RPMI8226 (cell line): ENCODE measurements at places on chromosomes 12 and 14.
A peak's percentile ranks its signal among the peaks of the same experiment; 100 is the strongest.

GRCh38 chr12:127687181-127687580 lies 579.8 kb upstream of the TMEM132C start:
- DNase-seq, result no peak

- DNase-seq, result no peak
These were observed 47.2 kb downstream of the ALDH1L2 start for GRCh38 chr12:105036937-105037649.

DNA sequence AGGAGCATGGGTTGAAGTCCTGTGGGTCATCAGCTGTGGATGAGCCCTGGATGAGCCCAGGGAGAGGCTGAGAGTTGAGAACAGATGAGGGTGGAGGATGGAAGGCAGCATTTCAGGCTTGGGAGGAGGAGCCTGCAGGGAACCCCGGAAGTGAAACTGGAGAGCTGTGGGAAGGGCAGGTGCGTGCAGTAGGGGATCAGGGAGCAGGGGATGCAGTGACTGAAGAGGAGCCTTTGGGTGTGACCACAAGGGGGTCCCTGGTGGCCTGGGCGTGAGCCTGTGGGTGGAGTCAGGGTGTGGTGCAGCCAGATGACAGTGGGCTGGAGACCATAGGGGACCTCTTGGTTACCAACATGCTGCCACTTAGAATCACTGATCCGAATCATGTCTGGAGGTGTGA lies 115.5 kb downstream of the PAPOLA start:
- DNase-seq, result no peak

DNA sequence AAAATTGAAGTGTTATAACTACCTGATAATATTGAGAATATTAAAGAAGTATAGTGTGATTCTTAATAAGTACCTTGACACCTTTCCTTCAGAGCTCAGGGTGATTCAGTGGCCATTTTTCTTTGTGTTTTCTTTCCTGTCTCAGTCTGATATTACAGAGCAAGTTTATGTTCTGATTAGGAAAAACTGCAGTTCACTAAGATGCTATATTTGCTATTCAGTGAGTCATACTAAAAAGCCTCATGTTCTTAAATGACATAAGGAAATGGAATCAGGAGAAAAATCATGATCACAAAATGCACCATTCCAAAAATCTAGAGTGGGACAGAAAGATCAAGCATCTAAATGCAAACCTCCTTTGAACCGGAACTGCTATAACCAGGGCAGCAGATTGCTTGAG lies 390.6 kb upstream of the ATP2B1 start:
- DNase-seq, result no peak

DNA sequence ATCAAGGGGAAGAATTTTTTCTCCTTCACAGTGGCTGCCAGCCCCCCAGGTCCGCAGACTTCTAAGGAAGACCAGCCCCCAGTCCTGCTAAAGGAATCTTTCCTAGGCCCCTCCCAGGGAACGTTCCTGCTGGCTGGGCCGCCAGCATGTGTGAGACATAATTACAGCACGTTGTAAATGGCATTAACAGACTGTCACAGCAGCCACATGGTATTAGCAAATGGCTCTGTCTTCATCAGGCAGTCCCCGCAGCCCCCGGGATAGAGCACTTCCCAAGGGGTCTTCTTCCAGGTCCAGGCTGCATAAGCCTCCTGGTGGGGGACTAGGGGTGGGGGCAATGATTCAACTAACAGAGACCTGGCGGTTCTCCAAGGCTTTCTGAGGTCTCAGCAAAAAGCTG lies 34.9 kb upstream of the FAM222A start:
- DNase-seq, result no peak

GRCh38 chr14:96245710-96246538 lies 10.1 kb upstream of the BDKRB1 start:
- no peak for DNase-seq

DNA sequence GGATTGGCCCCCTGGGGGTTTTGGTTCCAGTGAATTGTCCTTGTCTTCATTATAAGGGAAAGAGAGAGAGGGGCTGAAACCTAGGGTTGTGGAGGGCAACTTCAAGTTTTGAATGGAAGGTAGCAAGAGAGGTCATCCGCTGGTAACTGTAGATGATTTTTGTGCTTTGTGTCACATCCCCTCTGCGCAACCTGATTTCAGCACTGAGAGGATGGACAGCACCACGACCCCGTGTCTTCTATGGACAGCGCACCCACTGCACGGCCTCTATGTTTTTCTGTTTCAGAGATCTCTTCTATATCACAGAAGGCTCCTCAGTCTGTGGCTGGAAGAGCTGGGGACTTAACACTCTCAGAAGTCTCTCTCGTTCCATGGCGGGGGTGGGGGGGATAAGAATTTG lies 127.0 kb upstream of the RPH3A start:
- peak; percentile 52 for DNase-seq

GRCh38 chr14:19974844-19975243 lies 547 bp upstream of the OR4K15 start:
- DNase-seq, result no peak

- DNase-seq, result no peak
These were observed 364.5 kb downstream of the BTG1 start for GRCh38 chr12:91781114-91781513.

DNA sequence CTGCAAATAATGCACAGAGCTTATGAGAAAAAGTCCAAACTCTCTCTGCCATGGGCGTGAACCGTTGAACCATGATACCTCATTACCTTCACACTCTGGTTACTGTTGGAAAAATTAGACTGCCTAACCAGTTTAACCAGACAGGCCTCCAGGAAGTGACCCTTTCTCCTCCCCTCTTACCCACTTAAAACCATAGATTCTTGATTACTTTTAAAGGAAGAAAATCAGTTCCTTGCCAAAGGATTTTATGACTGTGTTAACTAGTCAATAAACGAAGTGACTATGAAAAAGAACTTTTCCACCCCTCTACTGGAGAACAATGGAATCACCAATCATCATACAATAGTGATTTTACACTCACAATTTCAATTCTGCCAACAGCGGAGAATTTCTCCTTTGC lies 254.0 kb upstream of the ATP2B1 start:
- DNase-seq, result no peak

GRCh38 chr12:128724468-128725046 lies 99.2 kb downstream of the SLC15A4 start:
- DNase-seq, result no peak

- DNase-seq, result peak; percentile 76
These were observed 15.7 kb upstream of the CRY1 start for GRCh38 chr12:107108995-107109508.

DNA sequence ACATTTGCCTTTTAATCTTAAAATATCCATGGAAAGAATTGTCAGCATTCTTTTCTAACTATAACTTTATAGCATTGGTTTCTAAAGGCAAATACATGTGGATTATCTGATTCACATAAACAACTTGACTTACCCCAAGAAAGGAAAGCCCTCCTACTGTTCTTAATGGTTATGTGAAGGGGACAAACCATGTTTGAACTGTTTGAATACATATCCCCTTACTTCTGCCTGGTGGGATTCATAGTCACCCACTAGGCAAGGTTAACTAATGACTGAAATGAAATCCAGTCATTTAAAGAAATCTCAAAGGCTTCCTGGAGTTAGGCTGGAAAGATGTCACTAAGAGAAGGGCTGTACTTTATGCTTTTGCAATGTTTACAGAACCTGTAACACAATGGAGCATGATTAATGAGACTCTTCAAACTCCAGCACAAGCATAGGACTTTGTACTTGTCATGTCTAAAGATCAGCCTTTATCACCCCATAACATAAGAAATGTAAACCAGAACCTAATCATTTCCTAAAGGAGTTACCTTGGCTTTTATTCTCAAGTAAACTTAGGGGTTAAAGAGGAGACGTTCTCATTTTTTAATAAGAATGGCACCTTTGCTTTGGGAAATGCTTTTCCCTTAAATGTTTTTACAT lies 10.2 kb upstream of the FLRT2 start:
- DNase-seq, result no peak

DNA sequence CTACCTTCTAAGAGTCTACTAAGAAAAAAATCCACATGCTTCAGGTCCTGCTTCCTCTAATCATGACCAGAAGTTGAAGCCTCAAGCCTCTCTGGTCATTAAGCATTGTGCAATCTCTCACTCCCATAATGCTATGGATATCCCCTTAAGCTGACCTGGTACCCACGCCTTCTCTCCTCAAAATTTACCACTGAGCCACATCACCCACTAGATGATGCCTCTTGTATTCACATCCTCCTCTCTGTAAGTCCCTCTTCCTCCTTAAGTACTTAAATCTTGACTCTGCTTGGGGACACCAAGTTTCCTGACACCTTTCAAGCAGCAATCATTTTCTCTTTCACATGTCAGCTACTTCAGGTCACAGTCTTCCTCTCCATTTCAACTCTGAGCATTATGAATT lies 9.8 kb downstream of the GALNT4 start:
- no peak for DNase-seq

GRCh38 chr12:56816491-56816890 lies 53.4 kb downstream of the HSD17B6 start:
- DNase-seq, result no peak

DNA sequence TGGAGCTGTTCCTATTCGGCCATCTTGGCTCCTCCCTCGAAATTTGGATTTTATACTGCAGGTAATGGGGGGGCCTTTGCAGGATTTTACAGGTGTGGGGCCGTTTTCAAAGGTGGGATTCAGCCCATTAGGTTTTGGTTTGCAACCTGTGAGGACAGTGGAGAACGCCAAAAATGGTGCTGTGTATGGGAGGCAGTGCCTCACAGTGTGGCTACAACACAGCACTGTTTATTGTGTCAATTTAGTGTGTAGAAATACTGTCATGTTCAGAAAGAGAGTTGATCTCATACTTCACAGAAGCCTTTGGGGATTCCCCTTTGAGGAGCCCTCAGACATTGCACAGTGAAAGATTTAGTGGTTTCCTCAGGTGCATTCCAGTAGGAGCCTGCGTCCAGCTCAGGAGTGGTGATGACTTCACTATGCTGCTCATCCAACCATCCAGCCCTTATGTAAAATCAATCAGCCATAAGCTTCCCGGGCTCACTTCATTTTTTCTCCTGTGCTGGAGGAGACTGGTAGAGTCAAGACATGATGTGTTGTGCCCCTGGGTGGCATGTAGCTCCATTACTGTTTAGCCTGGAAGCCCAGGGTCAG lies 92.7 kb upstream of the PRMT8 start:
- DNase-seq, result no peak

DNA sequence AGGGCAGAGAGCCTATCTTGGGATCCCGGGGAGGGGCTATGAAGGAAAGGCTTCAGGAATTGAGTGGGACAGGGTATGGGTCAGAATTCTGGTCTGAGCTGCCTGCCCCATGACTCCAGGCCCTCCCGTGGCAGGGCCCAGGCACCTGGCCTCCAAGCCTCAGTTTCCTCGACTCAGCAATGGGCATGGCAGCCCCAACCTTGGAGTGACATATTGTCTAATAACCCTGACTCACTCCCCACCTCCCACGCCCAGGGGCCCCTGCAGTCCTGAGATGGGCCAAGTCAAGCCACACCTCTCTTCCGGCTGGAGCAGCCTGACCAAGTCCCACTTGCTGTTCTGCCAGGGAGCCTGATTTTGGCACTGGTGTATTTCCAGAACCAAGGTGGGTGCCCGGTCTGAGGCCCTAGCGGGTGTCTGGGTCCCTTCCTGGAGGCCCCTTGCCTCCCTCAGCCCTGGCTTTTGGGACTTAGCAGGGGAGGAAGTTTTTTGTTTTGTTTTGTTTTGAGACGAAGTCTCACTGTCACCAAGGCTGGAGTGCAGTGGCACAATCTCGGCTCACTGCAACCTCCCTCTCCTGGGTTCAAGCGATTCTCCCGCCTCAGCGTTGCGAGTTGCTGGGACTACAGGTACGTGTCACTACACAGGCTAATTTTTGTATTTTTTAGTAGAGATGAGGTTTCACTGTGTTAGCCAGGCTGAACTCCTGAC lies 40.3 kb upstream of the RCOR1 start:
- no peak for DNase-seq

- DNase-seq, result peak; percentile 36
These were observed 23.0 kb downstream of the FAM222A start for GRCh38 chr12:109736552-109737108.
